ENCODE measurements at places on chromosomes 3 and 15.
A peak's percentile ranks its signal among the peaks of the same experiment; 100 is the strongest.

- DNase-seq: no peak
Measured at GRCh38 chr3:97940034-97940433, 32.2 kb downstream of the RIOX2 start.

- no peak for DNase-seq
Measured at GRCh38 chr15:86183596-86184491, 104.2 kb downstream of the AGBL1 start.

DNA sequence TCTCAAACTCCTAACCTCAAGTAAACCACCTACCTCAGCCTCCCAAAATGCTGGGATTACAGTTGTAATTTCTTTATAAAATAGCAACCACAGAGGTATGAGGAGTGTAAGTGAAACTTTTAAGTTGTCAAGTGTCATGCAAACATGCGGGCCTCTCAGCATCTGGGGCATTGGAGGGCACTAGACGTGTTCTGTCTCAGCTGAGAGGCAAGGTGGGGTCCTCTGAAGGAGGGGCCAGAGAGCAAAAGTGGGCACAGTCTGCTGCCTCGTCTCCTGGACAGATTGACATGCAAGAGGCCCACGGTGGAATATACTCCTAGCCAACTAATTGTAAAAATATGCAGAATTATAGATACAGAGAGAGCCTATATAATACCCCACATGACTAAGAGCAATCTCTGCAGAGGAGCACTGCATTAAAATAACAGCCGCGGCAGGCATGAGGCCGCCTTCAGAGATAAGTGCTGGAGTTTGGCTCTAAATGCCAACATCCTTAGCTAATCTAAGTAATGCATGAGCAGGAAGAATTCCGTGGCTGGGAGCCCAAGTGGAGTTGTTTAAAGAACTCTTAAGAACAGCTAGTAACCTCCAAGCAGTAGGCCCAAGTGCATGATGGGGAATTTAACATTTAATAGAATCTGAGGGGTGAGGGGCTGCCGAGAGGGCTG, 87.8 kb upstream of the RNU6-1 start:
- no peak for DNase-seq

- DNase-seq: peak; percentile 72
Measured at GRCh38 chr3:123489400-123490004, 40.6 kb upstream of the ADCY5 start.

- DNase-seq: no peak
Measured at GRCh38 chr15:29692527-29692926, 129.7 kb downstream of the TJP1 start.

DNA sequence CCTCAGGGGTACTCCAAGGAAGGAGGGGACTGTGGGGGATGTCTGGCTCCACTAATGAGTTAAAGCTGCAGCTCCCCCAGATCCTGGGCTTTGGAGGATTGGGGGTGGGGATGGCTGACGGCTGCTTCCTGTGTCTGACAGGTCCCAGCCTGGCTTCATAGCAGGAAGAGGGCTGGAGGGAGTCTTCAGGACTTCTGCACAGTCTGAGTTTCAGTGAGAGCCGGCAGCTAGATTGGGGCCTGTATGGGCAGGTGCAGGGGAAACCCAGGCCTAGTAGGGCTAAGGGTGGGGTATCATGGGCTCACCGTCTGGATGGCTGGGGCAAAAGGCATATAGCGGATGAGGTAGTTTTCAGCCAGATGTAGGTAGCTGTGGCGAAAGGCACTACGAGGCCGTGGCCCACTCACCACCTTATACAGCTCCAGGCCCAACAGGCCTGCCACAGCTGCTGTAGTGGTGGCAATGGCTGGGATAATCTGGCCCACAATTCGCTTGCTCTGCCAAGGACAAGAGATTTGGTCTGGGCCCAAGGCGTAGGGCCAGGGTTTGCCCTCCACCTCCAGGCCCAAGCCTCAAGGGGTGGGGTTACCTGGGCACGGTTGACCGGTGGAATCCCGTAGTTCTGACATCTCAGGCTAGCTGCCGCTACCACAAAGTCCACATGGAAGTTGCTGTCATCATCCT, 4.5 kb downstream of the INKA1 start:
- no peak for DNase-seq

GRCh38 chr3:145801696-145802095, 359.3 kb downstream of the PLOD2 start:
- DNase-seq: no peak

DNA sequence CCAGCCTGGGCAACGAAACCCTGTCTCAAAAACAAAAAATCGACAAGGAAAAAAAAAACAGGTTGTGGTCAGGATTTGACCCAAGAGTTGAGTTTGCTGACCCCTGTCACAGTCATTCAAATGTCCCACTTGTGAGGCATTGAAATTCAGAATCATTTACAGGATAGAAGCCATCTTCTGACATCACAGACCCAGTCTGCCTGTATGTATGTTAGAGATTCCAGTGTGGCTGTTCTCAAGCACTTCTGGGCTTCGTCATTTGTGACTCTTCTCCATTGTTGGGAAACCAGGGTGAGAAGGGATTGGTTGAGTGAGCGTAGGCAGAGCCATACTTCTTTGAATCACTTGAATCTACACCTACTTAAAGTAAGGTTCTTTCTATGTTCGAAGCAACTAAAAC, 57.1 kb downstream of the LMLN start:
- DNase-seq: no peak

GRCh38 chr3:31481697-31482096, 51.0 kb upstream of the STT3B start:
- no peak for DNase-seq

- DNase-seq: peak; percentile 72
Measured at GRCh38 chr3:178392511-178392926, 143.7 kb upstream of the KCNMB2 start.

DNA sequence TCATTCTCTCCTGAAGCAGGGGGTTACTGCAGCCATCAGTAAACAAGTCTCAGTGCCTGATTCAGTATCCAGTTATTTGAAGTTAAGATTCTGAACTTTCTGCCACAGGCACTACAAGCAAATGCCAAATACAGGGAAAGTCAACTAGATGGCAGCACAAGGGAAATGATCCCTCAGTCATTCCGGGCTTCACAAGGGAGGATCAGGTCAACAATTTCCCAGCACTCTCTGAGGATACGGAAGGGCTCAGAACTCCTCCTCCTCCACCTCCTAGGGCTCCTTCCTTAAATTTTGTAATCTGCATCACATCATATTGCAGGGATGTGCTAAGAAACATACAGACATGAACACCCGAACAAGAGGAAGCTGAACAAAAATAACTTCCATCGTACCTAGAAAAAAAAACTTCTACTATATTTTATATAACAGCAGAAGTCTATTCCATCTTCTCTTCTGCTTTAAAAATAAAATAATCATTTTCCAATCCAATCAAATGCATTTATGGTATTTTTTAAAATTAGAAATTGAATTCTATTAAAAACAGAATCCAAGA, 187.1 kb downstream of the FMN1 start:
- no peak for DNase-seq

- DNase-seq: no peak
Measured at GRCh38 chr3:168077091-168077490, 18.6 kb downstream of the GOLIM4 start.

GRCh38 chr3:63976161-63976871, 47.0 kb downstream of the PSMD6 start:
- no peak for DNase-seq

DNA sequence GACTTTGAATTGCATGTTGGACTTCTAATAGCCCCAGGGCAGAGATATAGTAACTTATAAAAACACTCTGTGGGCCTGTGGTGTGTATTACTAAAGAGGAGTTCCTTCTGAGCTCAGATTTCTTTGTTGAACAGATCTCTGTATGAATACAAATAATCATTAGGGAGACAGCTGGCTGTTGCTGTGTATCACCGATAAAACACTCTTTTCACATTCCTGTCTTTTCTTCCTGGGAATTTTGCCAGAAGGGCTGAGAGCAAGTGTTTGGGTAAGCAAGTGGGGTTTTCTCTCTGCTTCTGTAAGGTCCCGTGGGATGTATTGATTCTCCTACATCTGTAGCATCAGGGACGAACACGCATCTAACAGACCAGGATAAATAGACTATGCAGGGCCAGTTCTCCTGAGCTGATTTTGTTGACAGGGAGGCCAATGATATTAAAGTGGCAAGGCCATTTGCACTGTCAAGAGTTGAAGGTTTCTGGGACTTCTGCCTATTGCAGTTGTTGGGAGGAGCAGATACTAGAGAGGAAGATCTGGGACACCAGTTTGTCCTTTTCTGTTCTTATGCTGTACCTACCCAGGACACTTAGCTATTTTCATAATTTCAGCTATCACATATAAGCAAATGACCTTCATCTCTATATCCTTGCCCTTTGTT, 225.9 kb upstream of the CD96 start:
- DNase-seq: peak; percentile 2

DNA sequence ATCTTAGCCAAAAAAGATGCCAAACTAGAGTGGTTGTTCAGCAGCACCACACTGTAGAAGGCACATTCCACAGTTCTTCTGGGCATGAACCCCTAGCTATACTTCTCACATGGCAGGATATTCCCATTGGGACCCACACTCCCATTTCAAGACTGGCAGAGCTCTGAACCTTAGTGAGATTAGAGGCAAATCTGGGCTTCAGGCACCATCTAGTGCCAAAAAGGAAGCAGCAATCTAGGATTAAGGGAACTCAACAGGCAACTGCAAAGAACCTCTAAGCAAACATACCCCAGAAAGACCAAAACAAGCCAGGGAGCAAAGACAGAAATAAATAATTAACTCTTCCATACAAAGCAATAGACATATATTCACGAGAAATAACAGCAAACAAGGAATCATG, 66.2 kb downstream of the TAFA4 start:
- peak; percentile 12 for DNase-seq
